ENCODE measurements at places on chromosomes 12 and 14. TPM values are rescaled to one million over a fixed set of nuclear protein-coding genes. Genes with fewer than 3 reads are reported as not detected.

ADAMTS20 gene
- total RNA-seq = not detected

MDGA2 gene
- total RNA-seq = not detected

NRXN3 gene
- total RNA-seq = not detected

KERA gene
- total RNA-seq = not detected

KRT4 gene
- not detected for total RNA-seq

WNT1 gene
- 0.24 TPM for total RNA-seq

IGFBP6 gene
- total RNA-seq = 0.81 TPM

OR4K1 gene
- not detected for total RNA-seq

TMTC1 gene
- 0.57 TPM for total RNA-seq

CCDC175 gene
- total RNA-seq = not detected

PRIMA1 gene
- total RNA-seq = not detected

P2RX7 gene
- 7.3 TPM for total RNA-seq

MIPOL1 gene
- total RNA-seq = not detected

SERPINA1 gene
- 0.12 TPM for total RNA-seq

BCL11B gene
- total RNA-seq = 43.5 TPM

GNPTAB gene
- 53.2 TPM for total RNA-seq

RIC8B gene
- total RNA-seq = 11.4 TPM

RIPK3 gene
- total RNA-seq = 14.3 TPM

CMA1 gene
- not detected for total RNA-seq

TMEM119 gene
- total RNA-seq = 0.12 TPM

RBP5 gene
- total RNA-seq = not detected

CLEC6A gene
- not detected for total RNA-seq

SLC11A2 gene
- total RNA-seq = 63.9 TPM

KRT80 gene
- total RNA-seq = not detected

PZP gene
- total RNA-seq = not detected

KLRC2 gene
- not detected for total RNA-seq

LMNTD1 gene
- total RNA-seq = not detected

C1QL4 gene
- total RNA-seq = not detected

EP400 gene
- total RNA-seq = 66.6 TPM

PMEL gene
- total RNA-seq = not detected

IRF9 gene
- 130 TPM for total RNA-seq

RERGL gene
- total RNA-seq = not detected

RIMBP2 gene
- total RNA-seq = not detected

AP4S1 gene
- total RNA-seq = 8.5 TPM
